ENCODE measurements at places on chromosomes 2 and 18.

- DNase-seq: peak; percentile 39
Measured at GRCh38 chr2:159968279-159968900, 94.0 kb downstream of the PLA2R1 start.

GRCh38 chr2:109264595-109265328, 135.8 kb downstream of the SH3RF3 start:
- no peak for DNase-seq

GRCh38 chr2:150985741-150986140, 275.9 kb downstream of the RBM43 start:
- no peak for DNase-seq

GRCh38 chr2:70248181-70248847, at the start of gene TIA1:
Gene TIA1 (minus strand): TSS chr2:70248628. CDS start chr2:70248430, 198 bp downstream.
- peak; percentile 93 for DNase-seq

GRCh38 chr18:79332646-79333045, 63.1 kb upstream of the NFATC1 start:
- no peak for DNase-seq

- DNase-seq: no peak
Measured at GRCh38 chr18:8783335-8783993, 78.1 kb downstream of the MTCL1 start.

DNA sequence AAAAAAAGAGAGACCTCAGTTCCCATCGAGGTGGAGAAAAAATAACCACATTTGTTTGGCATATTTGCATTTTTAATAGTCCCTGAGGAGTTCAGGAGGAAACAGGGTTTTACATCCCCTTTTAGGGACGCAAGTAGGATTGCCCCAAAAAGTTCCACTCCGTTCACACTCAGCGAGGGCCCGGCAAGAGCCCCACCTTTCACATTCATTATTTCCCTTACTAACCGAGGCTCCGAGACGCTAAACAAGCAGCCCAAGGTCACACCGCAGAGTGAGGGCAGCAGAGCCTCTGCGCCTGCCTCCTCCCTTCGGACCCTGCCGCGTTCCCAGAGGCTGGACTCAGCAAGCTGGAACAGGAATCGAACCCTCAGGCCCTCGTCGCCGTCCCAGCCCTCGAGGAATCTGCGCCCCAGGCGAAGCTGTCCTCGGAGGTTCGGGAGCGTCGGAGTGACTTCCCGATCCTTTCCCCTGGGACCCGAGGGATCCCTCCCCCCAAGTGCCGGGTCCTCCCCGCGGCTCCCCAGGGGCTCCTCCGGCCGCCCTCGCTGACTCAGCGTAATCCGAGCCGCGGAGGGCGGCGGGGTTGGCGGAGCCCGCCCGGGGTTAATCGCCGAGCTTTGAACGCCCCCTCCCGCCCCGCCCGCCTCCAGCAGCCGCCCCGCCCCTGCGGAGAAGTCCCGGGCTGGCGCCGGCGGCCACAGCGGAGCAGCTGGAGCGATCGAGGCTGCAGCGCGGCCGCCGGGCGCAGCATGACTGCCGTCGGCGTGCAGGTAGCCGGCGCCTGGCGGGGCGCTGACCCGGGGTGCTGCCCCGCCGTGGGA, at the start of gene TMEM37:
TSS of gene TMEM37 (plus strand) at position 700 of the 821 bp plus-strand sequence. CDS start at position 750, 50 bp downstream.
- DNase-seq: peak; percentile 85

All from SK-N-SH (cell line).